D721Med (cell line): ENCODE measurements at places on chromosomes 3 and 15.

DNA sequence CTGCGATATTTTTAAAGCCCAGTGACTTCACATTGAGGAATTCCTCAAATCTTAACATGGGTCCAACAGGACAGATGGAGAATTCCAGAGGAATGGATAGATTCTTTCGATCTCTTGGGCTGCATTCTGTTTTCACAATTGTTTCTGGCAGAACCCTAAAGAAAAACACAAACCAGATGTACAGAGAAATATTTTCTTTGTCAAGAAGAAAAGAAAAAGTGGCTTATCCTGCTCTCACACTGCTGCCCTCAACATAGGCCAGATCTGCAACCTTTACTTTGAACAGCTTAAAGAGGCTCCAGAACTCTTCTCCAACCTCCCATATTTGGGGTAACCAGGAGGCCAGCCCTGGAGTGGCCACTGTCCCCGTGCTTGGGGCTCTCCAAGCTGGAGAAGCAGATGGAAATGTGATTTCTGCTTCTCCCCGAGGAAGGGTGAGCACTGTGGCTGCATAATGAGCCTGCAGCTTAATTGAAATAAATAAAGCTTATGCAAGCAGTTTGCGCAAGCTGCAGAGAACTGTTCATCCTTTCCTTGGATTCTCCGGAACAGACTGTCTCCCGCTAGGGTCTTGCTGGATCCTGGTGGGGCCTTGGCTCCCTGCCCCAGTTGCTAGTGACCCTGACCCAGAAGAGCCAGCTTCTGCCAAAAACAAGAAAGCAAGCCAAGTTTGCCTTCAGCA, 453.2 kb upstream of the PROK2 start:
- no peak for DNase-seq

- DNase-seq: no peak
Measured at GRCh38 chr3:126113733-126114442, 30.0 kb upstream of the SLC41A3 start.

GRCh38 chr3:188518835-188519452, 365.0 kb downstream of the LPP start:
- no peak for DNase-seq

GRCh38 chr3:129224984-129225393, 24.4 kb upstream of the COPG1 start:
- no peak for DNase-seq

- no peak for DNase-seq
Measured at GRCh38 chr15:60083318-60083717, 79.2 kb downstream of the FOXB1 start.

DNA sequence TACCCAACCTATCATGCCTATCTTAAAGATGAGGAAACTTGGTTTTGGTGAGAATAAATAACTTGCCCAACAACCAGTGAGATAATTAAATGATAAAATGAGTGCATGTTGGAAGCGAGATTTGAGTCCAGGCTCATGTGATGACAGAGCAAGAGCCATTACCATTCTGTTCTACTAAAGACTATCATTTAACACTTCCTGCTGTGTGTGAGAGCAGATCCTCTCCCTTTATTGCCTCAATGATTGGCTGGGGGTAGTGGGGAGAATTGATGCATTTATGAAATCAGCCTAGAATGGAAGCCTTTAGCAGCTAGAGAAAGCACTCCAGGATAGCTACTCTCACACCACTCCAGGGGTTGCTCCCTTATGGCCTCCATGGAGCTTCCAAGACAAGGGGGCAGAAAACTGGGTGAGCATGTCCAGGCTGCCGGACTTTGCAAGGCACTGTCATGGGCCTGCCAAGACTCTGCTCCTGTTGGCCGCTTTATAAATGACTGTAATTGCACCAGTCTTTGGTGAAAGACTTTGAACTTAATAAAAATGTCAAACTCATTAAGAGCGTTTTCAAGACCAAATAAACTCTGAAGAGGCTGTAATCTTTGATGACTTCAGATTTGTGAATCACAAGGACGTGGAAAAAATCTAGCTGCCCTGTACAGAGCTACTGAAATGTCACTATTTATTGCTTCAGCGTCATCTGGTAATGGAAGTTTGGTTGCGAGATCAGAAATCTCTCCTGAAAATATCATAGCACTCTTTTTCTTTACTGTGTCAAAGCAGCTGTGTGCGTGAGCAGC, 209.1 kb upstream of the NR2E3 start:
- no peak for DNase-seq

DNA sequence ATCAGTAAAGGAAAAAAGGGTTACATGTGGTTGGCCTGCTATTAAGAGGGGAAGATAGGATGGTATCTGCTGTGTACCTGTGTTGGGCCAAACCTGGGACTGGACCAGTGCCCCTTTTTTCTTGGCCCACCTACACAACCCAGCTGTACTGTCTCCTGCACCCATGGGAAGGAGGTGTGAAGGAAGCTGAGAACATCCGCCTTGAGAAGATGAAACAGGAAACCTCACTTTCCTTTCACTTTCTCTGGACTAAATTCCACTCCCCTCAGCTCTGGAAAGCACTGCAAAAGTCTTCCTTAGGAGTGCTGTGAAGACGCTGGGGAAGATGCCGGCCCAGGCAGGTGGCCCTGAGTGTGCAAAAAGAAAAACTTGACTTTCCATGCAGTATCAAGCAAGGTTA, 37.6 kb downstream of the LRRN1 start:
- DNase-seq: no peak

GRCh38 chr3:58639001-58639400, 27.6 kb downstream of the FAM3D start:
- DNase-seq: no peak

DNA sequence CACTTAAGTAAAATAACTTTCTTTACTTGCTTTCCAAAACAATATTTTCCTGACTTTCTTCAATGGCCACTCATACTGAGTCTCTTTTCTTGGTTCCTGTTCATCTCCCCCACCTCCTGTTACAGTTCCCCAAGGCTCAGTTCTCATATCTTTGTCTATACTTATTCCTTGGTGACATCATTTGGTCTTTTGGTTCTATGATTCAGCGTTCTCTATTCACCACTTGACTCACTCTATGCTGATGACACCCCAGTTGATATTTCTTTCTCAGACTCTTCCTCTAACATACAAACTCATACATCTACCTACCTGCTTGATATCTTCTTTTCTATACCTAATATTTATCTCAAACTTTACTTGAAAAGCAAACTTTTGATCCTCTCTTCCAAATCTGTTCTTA, 85.0 kb upstream of the P3H2 start:
- DNase-seq: no peak

GRCh38 chr15:80931721-80932512, 57.7 kb downstream of the MESD start:
- DNase-seq: no peak

DNA sequence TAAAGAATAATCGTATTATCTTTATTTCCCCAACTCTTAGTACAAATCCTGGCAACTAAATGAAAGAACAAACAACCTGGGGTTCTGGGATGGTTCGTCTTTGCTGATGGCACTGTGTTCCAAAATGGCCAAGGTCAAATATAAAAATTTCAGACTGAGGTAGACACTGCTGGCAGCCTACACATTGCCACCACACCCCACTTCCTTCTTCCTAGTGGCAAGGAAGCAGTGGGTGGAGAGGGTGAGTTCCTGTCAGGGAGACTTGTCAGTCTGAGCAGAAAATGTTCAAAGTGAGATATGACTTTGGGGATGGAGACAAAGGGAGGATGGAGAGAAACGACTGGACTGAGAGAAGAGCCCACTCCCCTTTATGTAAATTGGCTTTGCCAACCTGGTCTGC, 69.6 kb downstream of the LMCD1 start:
- DNase-seq: no peak

GRCh38 chr3:185059766-185060165, 93.1 kb downstream of the C3orf70 start:
- no peak for DNase-seq

GRCh38 chr3:76352511-76353284, 567.3 kb upstream of the ZNF717 start:
- DNase-seq: no peak

DNA sequence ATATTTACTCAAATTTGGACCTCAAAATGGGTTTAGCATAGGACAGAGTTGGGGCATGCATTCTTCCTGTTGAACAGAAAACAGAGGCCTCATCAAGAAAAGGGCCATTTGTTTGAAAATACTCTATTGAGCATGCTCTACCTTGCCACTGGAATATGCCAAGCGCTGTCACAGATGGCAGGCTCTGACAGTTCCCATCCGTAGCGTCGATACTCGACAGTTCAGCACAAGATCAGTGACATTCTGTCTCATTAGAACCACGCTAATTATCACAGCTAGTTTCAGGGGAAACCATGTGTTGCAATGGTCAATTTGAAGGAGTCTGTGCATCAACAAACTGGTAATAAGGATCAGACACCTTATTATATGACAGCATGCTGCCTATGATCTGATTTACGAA, 54.5 kb downstream of the SATB1 start:
- DNase-seq: no peak

- no peak for DNase-seq
Measured at GRCh38 chr15:67805008-67805665, 20.2 kb upstream of the SKOR1 start.

DNA sequence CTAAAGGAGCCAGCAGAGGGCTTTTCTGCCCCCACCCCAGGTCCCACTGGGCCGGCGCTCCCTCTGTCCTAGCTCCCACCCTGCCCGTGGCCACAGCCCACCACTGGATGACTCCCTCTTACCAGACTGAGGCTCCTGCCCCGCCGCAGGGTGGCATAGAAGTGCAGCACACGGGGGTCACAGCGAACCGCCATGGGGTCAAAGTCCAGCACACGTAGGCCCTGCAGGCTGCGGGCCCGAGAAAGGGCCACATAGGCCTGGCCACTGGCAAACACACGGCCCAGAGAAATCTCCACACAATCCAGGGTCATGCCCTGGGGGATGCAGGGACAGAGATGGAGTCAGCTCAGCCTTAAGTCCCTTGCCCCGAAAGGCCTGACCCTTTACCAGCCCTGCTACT, 9.0 kb downstream of the PIF1 start:
- no peak for DNase-seq

- DNase-seq: no peak
Measured at GRCh38 chr15:73232776-73233175, 136.0 kb downstream of the HCN4 start.

- DNase-seq: no peak
Measured at GRCh38 chr15:50953302-50953701, 44.8 kb downstream of the AP4E1 start.

DNA sequence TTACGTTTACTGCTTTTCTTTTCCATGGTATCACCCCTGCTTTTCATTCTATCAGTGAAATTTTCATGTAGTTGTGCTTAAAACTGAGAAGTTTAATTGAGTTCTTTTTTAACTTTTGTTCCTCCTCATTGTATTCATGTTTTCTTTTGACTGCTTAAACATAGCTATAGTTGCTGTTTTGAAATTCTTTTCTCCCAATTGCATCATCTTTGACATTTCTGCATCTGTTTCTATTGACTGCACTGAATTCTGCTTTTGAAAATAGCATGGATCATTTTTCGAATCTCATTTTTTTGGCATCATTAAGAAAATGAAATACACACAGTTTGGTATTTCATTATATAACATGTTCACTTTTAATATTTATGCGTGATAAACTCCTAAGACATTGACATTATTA, 694.9 kb downstream of the MECOM start:
- DNase-seq: no peak

GRCh38 chr3:115141033-115141757, 5.9 kb downstream of the ZBTB20 start:
- no peak for DNase-seq
